ENCODE measurements at places on chromosomes 7 and 10.

DNA sequence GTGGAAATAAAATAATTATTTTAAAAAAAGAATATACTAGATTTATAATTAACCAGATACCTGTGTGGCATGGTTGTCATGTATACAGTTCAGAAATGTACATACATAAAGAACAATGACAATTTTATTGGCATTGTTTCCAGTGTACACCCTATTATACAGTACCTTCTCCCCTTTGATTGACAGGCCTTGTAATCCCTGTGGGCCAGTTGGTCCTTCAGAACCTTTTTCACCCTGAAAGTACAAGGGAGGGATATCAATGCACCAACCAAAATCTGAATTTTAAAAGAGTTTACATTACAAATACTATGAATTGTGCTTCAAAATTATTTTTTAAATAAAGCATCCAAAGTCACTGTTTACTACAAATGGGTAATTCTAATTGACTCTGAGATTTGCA lies 61.2 kb downstream of the COL28A1 start:
- no peak for DNase-seq

DNA sequence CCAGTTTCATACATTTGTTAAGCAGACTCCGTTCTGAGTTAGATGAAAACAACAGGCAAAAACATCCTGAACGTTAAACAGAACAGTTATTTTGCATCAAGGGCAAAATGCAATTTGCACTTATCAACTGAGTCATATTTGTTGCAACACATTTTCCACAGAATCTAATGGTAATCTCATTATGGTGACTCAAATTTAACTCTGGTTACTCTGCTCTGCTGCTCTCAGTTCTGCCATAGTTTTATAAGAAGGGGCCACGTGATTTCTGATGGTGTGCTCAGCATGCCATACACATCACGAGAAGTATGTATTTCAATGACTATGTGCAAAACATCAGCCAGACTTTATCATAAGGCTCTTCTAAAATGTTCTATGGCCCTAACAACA lies 148.8 kb downstream of the CHCHD3 start:
- no peak for DNase-seq

GRCh38 chr7:30249986-30250774 lies 34.2 kb upstream of the ZNRF2 start:
- DNase-seq = no peak

DNA sequence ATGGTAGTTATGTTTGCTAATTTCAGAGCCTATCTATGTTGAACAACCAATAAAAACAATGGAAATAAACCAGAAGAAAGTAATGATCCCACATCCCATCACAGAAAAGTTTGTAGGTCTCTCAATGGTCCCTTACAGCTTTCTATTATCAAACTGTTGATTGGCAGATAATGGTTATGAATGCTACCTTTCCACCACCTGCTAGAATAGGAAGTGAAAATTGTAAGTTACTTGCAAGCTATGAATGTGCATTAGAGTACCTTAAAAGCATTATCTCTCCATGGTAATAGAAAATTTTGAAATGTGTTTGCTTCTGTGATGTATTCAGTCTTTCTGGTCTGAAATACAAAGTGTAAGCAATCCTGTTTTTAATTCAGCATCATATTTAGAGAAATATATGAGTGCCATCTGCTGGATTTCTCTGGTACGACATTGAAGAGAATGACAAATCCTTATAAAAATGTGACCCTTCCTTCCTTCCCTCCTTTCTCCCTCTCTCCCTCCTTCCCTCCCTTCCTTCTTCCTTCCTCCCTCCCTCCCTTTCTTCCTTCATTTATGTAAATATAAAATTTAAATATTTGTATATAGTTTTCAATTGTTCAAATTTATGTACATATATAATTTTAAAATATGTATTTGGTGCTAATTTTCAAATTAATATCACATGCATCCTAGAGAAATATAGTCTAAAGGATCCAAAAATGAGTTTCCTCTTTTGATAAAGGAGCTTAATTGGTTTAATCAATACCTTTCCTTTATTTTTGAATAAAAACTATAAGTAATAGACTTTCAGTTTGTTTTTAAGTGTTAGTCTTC lies 41.4 kb upstream of the PNLIPRP3 start:
- no peak for DNase-seq

DNA sequence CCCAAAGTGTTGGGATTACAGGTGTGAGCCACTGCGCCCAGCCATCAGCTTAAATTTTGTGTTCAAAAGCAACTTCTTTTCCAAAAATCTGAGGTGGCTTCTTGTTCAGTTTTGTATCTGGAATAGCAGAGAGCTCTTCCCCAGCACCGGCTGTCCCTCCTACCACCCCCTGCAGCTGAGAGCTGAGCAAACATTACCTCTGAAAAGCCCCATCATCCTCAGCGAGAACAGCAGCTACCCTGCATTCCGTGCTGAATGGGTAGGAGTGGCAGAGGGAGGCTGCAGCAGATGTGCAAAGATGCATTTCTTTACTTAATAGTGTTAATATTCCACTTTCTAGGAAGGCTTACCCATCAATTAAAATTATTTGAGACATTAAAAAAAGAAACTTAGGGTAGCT lies 31.8 kb downstream of the CCM2 start:
- DNase-seq = no peak

GRCh38 chr10:12960941-12961340 lies 40.6 kb downstream of the CCDC3 start:
- DNase-seq = no peak

- DNase-seq = no peak
Observed at GRCh38 chr7:101634196-101634717, 5.2 kb upstream of the MYL10 start.

- DNase-seq = no peak
Observed at GRCh38 chr7:128104108-128104742, 73.0 kb upstream of the LRRC4 start.

GRCh38 chr7:16564909-16565426 lies 38.3 kb downstream of the LRRC72 start:
- DNase-seq = no peak

GRCh38 chr10:111933937-111934336 lies 249.6 kb downstream of the GPAM start:
- DNase-seq = no peak

DNA sequence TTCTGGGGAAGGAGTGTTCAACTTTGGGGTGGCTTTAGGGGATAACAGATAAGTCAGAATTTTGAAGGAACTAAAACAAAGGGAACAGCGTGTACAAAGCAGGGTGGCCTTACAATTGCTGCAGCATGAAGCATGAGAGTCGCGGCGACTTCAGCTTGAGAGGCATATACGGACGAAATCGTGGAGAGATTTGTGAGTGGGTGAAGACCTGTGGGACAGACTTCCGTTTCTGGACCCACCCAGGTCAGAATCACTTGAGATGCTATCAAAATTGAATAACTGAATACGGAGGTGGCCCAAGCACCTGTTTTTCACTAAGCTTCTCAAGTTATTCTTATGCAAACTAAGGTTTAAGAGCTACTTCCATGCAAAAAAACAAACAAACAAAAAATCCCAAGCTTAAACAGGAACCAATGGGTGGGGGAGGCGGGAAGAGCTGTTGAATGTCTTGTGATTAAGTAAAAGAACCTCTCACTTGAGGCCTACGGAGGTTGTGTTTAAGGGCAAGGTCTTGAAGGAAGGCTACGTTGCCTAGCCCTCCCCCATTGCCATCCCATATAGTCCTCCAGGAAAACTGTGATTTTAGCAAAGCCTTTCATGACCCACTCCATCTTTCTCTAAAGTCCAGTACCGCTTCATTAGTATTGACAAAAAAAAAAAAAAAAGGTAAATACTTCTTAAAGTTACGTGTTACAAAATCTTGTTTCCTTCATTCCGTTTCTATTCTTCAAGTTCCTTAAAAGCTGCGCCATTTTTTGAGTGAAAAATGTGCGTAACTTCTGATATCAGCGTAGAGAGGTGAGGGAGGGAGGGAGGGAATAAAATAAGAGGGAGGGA lies 1.3 kb upstream of the TRIM24 start:
- DNase-seq = no peak

GRCh38 chr10:86295791-86296190 lies 70.8 kb downstream of the GRID1 start:
- no peak for DNase-seq
